ENCODE measurements at places on chromosomes 1 and 21.

GRCh38 chr1:70499695-70500094 lies 88.6 kb downstream of the CTH start:
- DNase-seq: no peak

DNA sequence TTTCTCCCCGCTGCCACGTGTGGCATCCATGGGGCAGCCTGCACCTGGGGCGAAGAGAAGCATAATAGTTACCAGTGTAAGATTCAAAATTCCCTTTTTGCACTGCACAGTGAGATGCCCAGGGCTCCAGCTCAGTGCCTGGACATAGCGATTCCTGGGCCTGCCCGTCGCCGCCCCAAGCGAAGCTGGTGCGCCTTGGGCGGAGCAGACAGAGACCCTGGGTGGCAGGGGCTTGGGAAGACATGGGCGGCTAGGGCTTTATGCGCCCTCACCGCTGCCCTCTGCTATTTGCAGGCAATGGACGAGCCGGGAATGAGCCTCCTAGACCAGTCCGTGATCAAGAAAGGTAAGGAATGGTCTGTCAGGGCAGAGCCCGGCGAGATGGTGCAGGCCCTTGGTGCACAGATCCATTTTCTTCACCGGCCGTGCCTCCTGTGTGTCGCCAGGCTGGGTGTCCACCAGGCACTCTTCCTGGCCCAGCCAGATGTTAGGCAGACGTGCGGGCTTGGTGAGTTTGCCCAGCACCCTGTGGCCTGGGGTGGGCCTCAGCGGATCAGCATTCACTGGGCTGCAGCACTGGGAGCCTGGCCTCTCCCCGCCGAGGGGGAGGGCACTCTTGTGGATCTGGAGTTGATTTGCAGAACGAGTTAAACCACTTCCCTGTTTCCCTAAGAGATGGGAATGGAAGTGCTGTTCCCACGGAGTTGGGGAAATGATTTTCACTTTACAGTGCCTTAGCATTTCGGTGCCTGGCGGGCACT lies 1.7 kb downstream of the TFAP2E start:
- no peak for DNase-seq

- DNase-seq: no peak
Observed at GRCh38 chr1:8547791-8548190, 229.9 kb downstream of the SLC45A1 start.

- no peak for DNase-seq
Observed at GRCh38 chr21:42112238-42112637, 41.1 kb downstream of the UMODL1 start.

GRCh38 chr1:152520561-152521090 lies 6.3 kb downstream of the CRCT1 start:
- no peak for DNase-seq

DNA sequence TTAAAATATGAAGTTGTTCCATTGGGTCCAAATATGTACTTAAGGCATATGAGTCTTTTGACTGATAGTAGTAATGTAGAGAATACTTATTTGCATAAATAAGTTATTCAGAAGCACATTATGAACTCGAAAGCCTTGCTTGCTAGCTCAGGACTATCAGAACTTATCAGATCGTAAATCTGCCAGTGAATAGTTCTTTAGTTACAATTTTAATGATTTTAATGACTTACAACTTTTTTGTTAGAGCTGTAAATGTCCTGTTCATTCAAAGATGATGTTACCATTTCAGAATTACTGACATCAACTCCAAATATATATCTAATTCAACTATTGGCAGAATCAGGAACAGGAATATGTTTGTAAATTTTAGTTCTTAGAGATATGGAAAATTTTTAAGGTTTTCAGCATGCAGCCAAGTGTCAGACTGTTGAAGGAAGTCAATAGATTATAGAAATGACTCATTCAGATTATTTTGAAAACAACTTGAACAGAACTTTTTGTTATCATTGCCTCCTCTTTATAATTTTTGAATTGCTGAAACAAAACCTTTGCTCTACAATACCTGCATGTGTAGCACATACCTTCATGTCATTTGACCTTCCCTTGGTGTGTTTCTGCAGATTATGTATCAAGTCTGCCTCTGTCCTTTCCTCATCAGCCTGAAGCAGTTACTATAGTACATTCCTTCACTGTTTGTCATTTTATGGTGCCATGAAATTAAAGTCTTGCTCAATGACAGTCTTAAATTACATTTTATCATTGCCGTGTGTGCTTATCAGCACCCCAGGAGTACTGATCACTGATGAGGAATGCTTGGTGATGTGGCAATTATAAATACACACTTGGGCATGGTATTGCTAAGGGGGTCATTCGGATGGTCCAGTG lies 44.9 kb downstream of the LRRC8D start:
- DNase-seq: no peak

- no peak for DNase-seq
Observed at GRCh38 chr1:84972377-84972987, 24.4 kb downstream of the MCOLN2 start.

GRCh38 chr1:42815941-42816584 lies 859 bp upstream of the ERMAP start:
- no peak for DNase-seq

DNA sequence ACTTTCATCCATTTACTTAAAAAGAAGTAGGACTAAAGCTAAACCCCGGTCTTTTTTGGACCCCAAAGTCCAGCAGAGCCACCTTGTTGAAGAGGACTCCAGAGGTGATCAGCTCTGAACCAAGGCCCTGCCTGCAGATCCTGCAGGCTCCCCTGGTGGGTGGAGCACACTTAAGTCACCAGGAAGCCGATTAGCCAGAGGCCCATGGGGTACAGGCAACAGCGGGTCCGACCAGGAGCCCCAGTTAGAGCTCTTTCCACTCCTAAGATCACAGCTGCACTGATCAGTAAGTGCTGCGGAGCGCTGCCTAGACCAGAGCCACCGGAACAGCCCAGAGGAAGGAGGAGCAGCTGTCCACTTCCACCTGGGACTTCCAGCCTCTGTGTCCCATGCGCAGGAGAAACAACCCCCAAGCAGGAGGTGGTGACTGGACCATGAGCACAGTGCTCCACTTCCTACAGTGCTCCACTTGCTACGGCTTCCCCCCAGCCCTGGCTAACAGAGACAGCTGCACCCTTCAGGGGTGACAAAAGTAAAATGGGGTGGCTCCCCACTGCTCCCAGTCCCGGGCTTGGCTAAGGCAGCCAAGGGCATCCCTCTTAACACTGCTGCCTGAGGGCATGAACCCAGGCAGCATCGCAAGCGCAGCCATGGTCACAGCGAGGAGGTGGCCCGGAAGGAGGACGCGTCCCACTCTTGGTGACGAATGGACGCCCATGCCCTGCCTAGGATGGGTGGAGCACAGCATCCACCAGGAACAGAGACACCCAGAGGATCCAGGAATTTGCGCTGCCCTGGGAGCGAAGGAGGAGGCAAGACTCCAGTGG lies 58.0 kb downstream of the NPHP4 start:
- DNase-seq: no peak

GRCh38 chr1:56401191-56401590 lies 178.2 kb downstream of the PLPP3 start:
- DNase-seq: no peak

- no peak for DNase-seq
Observed at GRCh38 chr21:38759413-38759812, 46.3 kb upstream of the ETS2 start.
